HuH-7 (cell line): ENCODE measurements at places on chromosomes 3 and 15.
A peak's percentile ranks its signal among the peaks of the same experiment; 100 is the strongest.

DNA sequence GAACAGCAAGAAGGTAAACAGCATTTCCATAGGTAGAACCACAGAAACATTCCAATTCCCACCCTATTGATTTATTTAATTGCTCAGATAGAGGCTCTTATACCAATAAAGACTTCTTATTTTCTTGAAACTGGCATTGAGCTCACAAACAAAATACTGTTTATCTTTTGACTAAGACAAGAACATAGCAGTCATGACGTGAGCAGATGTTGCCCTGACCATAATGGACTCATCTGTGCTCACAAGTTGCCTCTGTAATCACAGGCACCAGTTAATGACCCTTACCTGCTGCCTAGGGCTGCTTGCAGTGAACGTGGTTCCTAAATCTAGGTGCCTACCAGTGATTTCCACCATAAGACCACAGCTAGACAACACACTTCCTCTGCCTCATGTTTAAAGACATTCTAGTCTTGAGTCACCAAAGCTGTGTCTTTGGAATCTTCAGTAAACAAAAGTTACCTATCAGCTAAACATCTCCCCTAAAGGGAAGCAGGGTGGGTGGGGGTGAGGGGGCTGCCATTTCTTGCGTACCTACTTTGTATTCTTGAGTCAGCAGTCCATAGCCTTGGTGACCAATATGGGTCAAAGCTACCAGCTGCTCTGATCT lies 2.1 kb downstream of the FYCO1 start:
- DNase-seq = no peak

DNA sequence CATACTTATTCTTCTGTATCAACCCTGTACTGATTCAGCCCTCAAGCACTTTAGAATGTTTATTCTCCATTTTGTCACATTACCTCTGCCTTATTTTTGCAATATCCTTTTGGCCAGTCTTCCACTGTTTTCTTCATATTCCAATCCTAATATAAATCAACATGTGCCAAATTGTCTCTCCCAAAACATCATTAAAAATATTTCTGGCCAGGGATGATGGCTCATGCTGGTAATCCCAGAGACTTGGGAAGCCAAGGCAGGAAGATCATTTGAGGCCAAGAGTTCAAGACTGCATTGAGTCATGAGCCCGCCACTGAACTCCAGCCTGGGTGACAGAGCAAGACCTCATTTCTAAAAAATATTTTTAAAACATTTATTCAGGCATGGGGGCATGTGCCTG lies 641.4 kb upstream of the CBLB start:
- no peak for DNase-seq

- no peak for DNase-seq
These were observed 1.1 kb upstream of the MINAR1 start for GRCh38 chr15:79430901-79431635.

DNA sequence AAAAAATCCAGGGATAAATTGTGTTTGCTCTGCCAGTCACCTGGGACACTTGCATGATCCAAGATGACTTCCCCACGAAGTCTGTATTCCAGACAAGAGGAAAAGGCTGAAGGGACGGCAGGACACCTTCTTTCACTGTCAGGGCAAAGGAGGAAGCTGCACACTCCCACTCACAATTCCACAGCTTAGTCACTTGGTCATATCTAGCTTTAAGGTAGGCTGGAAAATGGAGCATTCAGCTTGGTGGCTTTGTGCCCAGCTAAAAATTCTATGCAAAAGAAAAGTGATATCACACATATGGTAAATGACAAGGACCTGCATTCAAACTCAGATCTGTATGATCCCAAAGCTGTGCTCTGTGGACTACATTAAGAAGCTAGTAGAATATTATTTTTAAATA lies 109.2 kb upstream of the TPM1 start:
- DNase-seq = no peak

DNA sequence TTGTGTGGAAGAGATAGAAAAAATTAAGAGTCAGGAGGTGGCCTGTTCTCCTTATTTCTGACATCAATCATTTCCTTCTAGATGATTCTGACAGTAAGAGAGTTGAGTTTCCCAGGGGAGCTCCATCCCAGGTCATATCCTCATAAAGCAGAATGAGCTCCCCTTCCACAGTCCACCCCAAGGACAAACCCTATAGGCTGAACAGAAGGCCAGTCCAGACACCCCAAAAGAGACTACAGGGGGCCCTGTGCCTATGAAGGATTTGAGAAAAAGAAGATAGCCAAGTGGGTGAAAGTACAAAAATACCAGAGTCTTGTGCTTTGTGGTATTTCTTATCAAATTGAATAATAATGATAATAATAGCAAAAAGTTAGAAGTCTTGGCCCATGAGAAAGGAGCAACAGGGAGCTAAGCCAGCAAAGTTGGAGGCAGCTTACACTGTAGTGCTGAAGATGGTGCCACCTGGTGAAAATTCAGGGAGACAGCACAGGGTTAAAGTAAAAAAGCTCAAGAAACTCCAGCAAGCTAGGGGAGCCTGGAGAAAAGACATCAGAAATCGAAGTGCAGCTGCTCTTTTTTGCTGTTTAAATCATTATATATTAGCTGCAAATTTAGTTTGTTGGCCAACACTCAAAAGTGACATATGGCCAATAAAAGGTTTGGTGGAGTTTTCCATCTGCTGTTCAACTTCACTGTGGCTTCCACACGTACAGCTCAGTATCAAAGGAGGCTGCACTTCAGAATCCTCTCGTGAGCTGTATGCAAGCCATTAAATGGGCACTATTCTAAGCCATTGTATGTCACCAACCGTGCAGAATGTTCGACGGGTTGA lies 35.8 kb upstream of the SLC24A5 start:
- peak; percentile 19 for DNase-seq

GRCh38 chr15:53670701-53671100 lies 88.8 kb downstream of the WDR72 start:
- no peak for DNase-seq

GRCh38 chr15:58699769-58700168 lies 49.7 kb downstream of the ADAM10 start:
- DNase-seq = no peak

- no peak for DNase-seq
These were observed 249.1 kb downstream of the OCA2 start for GRCh38 chr15:27850050-27850449.

- peak; percentile 63 for DNase-seq
These were observed 763 bp downstream of the TRA2B start for GRCh38 chr3:185936814-185937688.
